HS-27A (cell line): ENCODE measurements at places on chromosomes 6 and 20.

DNA sequence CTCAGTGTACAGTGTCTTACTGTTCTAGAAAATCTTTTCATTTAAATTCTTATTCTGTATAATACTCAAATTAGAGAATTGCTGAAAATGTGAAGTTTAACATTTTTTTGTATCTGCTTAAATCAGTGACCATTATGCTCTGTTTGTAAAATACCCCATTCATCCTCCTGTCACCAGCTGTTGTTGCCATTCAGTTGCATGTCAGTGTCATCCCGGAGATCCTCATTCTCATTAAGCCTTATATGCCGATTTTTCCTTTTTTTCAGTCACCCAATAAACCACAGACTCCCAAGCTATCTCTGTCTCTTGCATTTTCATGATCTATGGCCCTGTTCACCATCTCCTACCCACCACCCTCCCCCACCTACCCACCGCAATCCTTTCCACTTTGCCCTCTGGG lies 20.4 kb downstream of the GTF2H5 start:
- no peak for DNase-seq

DNA sequence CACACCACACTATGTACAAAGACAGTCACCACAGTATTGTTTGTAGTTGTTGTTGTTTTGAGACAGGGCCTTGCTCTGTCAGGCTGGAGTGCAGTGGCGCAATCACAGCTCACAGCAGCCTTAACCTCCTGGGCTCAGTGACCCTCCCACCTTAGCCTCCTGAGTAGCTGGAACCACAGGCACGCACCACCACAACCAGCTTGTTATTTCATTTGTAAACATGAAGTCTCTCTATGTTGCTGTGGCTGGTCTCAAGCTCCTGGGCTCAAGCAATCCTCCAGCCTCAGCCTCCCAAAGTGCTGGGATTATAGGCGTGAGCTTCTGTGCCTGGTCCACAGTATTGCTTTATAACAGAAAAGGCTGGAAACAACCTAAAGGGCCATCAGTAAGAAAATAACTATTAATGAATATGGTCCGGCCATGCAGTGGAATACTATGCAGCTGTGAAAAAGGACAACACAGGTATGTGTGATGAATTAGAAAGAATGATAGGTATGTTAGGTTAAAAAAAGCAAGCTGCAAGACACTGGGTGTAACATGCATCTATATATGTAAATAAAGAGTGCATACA lies 30.0 kb upstream of the PTGIS start:
- DNase-seq: no peak

DNA sequence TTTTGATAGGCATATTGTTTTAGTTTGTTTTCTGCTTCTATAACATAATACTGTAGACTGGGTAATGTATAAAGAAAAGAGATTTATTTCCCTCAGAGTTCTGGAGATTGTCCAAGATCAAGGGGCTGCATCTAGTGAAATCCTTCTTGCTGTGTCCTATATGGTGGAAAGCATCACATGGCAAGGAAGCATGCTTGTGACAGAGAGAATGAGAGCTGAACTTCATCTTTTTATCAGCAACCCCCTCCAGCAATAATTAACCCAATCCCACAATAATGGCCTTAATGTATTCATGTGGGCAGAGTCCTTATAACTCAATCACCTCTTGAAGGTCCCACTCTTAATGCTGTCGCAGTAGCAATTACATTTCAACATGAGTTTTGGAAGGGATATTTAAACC lies 141.4 kb downstream of the CENPW start:
- DNase-seq: no peak

DNA sequence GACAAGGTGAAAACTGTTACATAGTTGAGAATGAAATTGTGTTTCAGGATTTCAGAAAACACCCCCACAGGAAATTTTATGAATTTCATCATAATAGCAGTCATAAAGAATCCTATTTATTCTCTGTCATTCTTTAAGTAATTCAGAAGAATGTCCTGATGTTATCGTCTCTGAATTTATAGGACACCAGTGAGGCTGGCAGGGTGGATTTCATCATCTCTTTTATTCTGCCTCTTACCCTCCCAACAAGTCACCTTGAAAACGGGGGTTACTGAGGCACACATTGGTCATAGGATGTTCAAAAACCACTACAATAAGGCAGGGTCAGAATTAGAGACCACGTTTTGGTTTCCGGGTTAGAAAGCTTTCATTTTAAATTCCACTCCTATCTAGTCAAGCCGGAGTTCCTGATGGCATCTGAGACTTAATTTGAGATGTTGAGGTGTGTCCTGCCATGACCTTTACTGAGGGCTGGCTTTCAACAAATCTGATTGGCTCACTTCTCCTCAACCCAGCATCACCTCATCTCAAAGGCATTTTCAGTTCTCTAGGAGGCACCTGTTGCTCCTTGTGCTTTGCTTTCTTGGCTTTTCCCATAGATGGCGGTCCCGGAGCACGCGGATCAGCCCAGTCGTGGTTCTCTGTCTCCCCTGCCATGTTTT lies 230.6 kb upstream of the SUPT3H start:
- peak; percentile 69 for DNase-seq

DNA sequence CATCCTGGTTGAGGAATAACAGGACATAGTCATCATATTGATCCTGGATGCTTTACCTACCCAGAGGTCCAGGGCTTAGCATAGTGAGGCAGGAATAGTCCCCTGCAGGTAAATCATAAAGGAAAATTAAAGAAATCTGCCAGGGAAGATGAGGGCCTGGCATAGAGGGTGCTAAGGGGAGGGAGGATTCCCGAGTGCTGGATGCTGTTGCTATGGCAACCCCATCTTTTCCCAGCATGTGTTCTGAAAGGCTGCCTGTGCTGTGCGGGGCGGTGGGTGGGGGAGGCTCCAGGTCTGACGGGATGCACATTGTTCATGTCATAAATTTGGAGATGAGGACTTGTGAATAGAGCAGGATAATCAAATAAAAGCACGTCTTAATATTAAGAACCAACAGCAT lies 212.6 kb upstream of the PCSK2 start:
- DNase-seq: no peak

- no peak for DNase-seq
Measured at GRCh38 chr20:62984666-62985443, 21.9 kb downstream of the BHLHE23 start.

- DNase-seq: no peak
Measured at GRCh38 chr6:73985891-73986290, 289.9 kb downstream of the CD109 start.
